ENCODE measurements at places on chromosomes 1 and 21.

- no peak for DNase-seq
Observed at GRCh38 chr1:1189111-1189510, 15.4 kb downstream of the TTLL10 start.

DNA sequence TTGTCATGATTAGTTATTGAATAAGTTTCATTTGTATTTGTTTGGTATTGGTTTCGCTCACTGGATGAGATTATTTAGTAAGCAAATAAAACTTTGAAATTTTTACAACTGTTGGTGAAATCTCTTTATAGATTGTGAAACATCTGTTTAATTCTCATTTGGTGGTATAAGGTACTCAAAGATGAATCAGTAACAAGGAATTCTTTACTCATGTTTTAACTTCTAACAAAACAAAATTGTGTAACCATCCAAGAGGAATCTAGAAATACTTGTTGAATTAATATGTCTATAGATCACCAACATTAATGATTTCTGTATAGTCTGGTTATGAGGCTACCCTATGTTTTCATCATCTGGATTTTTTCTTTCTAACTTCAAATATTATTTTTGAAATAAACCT, 62.8 kb upstream of the USP25 start:
- no peak for DNase-seq

GRCh38 chr1:46719689-46720088, 775 bp upstream of the EFCAB14 start:
- DNase-seq = peak; percentile 33

GRCh38 chr1:12055259-12055658, 7.8 kb upstream of the TNFRSF8 start:
- no peak for DNase-seq

DNA sequence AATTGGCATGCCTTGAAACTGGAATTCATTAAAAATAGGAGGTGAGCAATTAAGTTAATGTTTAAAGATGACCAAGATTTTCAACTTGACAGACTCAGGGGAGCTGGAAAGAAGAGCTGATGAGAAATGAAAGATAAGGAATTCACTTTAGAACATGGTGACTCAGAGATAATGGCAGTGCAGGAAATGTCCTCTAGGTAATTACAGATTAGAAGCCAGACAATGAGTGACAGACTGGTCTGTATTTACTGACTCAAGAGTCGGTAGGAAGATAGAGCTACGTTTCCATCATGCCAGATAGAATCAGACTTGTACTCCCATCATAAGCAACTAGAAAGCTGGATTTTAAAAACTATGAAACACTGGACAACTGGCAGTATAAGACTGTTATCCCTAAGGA, 151.6 kb downstream of the AJAP1 start:
- no peak for DNase-seq

- no peak for DNase-seq
Observed at GRCh38 chr1:222167896-222168295, 380.0 kb downstream of the HHIPL2 start.

GRCh38 chr1:206570529-206570928, 41.7 kb downstream of the EIF2D start:
- no peak for DNase-seq

DNA sequence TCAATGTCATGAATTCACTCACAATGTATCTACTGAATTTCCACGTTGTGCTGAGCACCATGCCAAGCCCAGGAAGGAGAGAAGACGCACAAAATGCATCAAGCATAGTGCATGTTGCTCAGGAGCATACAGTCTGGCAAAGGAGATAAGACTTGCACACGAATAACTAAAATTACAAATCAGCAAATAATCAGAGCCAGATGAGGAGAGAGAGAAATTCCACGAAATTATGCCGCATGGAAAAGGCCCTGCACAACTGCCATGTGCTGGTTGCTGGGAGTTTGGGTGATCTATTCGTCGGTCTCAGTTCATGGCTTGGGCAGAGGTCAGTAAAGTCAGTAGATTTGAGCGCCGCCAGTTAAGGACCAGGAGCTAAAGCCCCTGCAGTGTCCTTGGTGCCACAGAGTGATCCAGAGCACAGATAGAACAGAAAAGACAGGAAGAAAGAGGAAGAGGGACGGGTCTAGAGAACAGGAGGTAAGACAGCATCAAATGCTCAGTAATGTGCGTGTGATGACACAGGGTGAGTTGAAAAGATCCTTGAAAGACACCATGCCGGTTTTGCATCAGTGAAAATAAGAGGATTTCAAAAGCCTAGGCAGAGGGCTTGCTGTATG, 55.1 kb upstream of the ZNF281 start:
- DNase-seq = no peak

GRCh38 chr1:58047265-58047858, 499.2 kb downstream of the OMA1 start:
- peak; percentile 25 for DNase-seq

GRCh38 chr21:41848958-41849580, 30.1 kb downstream of the PRDM15 start:
- no peak for DNase-seq

DNA sequence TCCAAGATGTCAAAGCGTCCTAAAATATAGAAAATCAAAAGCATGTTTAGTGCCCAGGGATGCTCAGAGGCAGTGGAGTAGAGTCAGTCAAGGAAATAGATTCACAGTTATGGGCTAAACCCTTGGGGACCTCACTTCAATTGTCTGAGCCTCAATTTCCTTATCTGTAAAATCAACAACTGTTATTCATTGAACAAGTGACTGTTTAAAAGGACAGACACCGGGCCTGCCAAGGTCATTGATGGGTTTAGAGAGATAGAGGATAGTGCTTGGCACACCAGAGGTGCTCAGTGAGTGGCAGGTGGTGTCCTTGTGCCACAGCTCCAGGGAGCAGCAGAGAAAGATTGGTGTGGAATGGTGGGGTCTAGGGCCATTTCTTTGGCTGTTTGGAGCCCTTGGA, 12.8 kb downstream of the PLA2G5 start:
- no peak for DNase-seq

DNA sequence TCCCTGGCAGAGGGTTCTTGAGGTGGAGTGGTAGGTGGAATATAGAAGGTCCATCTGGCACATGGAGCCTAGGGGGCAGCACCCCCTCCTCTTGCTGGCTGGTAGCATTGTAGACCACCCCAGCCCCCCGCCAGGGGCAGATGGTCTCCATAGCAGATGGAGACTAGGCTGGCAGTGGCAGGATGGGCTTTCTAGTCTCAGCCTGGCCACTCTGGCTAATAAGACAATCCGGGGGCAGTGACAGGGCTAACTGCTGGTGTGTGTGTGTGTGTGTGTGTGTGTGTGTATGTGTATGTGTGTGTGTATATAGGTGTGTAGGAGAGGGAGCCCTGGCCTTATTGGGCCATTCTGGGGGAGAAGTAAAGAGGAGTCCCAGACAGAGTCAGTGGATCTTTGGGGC, 16.1 kb downstream of the UTP11 start:
- no peak for DNase-seq

DNA sequence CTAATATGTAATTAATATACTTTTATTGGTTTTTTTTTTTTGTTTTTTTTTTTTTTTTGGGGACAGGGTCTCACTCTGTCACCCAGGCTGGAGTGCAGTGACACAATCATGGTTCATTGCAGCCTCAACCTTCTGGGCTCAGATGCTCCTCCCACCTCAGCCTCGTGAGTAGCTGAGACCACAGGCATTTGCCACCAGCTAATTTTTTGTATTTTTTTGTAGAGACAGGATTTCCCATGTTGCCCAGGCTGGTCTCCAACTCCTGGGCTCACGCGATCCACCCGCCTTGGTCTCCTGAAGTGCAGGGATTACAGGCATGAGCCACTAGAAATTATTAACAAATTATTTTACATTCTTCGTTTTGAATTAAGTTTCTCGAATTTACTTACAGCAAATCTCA, 16.8 kb upstream of the POGZ start:
- no peak for DNase-seq

DNA sequence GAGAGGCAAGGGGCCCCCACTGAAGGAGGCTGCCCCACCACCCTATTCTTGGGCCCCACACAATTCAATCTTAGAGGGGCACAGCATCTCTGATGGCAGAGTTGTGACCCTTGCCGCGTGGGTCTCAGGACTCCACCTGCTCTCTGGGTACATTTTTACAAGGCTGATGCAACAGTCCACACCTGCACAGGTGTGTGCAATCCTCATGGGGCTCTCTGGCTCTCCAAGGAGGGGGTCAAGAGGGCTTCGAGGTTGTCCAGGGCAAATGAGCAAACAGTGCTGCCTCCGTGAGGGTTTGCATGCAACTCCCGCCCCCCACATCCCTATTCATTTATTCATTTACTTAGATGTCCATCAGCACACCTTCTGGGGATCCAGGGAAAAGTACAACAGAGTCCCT, 81.6 kb upstream of the IFFO2 start:
- DNase-seq = no peak

DNA sequence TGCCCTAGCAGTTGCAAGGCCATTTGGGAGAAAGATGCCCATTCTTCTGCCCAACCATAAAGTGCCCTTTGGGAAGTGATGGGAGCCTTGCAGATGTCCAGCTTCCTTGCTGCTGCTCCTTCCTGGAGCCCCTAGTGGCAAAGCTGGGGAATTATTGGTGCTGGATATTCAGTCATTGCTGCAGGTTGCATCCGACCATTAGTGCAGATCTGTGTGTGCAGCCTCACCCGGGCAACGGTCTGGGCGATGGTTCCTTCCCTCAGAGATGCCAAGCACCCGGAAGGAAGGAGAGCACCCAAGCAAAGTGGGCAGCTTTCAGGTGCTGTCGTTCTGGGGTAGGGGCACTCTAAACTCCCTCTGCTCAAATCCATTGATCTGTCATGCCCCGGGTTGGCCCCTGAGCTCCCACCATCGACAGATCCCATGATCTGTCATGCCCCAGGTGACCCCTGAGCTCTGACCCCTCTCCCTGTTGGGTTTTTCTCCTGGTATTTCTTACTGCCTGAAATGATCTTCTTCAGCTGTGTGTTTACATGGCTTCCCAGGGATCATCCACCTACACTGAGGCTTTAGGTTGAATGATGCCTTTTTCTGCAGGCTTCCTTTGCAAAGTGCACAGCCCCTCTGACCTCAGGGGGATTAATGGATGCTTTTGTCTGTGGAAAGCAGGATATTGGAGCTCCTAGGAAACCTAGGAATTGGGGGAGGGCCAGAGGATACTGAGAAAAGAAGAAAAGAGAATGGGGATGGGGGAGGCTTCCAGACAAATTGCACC, 467.5 kb downstream of the PTPRU start:
- DNase-seq = no peak
